Activated CD8-positive, alpha-beta memory T cell treated with anti-CD3 and anti-CD28 coated beads for 24 hours (primary cell): ENCODE measurements at places on chromosomes 4 and X.

DNA sequence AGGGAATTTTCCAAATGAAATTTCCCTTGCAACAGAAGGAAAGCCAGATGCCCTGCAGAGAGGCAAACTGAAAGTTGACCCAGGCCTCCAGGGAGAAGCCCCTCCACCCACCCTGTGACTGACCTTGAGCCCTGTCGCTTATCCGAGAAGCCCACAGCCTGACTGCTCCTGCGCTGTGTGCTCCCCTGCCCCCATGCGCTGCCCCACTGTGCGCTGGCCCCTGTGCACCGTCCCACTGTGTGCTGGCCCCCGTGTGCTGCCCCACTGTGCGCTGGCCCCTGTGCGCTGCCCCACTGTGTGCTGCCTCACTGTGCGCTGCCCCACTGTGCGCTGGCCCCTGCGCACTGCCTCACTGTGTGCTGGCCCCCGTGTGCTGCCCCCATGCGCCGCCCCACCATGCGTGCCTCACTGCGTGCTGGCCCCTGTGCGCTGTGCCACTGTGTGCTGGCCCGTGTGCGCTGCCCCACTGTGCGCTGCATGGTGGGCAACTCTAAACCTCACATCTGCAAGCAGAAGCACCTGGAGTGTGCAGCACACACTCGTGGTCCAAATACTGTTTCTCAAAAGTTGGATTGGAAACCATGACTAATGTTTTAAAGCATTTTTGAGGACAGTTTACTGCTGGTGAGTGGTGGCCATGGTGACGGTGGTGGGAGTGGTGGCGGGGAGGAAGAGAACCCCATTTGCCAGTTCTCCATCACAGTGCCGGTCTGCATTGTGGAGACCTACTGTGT is 8.3 kb upstream of the GRPEL1 start:
- DNase-seq, result no peak

GRCh38 chr4:64014647-64015046 is 394.6 kb downstream of the TECRL start:
- DNase-seq, result no peak

DNA sequence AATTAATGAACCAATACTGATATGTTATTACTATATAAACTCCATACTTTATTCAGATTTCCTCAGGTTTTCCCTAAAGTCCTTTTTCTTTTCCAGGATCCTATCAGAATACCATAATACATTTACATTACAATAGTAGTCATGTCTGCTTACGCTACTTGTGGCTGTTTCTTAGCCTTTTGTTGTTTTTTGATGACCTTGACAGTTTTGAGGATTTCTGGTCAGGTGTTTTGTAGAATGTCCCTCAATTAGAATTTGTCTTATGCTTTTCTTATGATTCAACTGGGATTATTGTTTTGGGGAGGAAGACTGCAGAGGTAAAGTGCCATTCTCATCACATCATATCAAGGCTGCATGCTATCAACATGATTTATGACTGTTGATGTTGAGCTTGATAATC is 9.1 kb downstream of the SOX3 start:
- no peak for DNase-seq

DNA sequence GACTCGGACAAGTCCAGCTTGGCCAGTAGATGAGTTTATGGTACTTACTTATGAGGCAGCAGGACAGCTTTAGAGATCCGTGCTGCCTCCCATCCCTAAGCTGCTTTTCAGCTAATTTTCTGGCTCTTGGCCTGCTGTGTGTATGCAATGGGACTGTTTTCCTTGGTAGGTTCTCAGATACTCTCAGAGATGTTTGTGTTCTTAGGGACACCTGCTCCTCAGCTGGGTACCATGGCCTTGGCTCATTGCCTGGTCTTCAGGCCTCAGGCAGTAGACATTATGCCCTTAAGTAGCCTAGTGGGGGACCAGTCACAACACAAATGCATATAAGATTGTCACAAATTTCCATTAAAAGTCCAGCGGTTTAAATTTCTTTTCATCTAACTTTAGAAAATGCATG is 688.0 kb downstream of the PCDH7 start:
- no peak for DNase-seq

DNA sequence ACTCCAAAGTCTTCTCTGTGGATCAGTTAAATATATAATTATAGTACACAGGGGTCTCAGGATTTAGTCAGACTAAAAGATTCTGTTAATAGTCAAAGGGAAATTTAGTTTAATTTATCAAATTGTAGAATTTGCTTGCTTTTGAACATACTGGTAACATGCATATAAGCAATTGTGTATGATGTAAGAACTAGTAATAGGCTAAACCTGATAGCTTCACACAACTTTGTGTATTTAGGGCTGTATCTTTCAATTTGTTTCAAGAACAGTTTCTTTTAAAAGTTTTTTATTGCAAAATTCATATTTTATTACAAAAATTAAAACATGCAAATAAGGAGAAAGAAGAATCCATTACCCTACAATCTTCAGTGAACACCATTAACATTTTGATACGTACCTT is 99.5 kb downstream of the CPE start:
- DNase-seq, result no peak

DNA sequence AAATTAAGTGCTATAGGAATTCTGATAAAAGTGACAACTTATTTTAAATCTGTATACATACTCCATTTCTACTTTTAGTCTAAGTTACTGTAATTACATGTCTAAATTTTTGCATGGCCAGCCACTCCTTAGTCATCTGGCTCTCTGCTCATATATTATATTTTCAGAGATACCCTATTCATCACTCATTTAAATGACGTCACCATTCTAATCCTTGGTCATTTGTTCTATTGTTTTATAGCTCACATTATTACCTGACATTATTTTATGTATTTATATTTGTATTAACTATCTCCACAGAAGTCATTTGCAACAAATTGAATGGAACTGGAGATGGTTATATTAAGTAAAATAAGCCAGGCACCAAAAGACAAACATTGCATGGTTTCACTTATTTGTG is 179.6 kb upstream of the CXorf51A start:
- no peak for DNase-seq

DNA sequence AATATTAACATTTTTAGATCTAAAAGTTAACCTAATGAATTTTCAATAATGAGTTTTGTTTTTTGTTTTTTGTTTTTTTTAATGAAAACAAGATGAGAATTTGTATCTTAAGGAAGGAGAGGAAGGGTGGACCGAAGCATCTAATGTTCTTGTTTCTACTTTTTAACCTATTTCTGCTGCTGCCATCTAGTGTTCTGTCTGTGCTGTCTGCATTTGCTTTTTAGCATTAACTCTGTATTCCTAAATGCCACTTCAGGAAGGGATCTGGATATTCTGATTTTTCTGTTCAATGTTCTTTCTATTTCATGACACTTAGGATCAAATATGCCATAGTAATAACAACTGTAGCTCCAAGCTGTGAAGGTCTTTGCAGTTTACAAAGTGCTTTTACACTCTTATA is 161.7 kb downstream of the BRWD3 start:
- DNase-seq, result no peak

GRCh38 chrX:18898492-18898891 is 85.4 kb downstream of the PHKA2 start:
- DNase-seq, result no peak

DNA sequence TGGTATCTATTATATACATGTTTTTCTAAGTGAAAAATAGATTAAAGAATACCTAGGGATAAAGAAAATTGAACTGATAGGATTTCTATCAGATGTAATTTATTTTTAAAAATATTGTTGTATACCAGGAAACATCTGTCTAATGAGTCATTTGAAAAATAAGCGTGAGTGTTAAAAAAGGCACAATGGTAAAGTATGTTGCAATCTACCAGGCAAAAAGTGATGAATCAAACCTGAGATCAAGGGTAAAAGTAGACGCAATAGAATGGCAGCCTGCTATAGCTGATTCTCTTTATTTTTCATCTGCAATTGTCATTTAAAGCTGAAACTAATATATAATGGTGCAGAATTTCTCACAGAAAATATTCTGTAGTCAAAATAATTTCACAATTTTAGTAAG is 1119.6 kb downstream of the PCDH18 start:
- no peak for DNase-seq

GRCh38 chrX:106862972-106863688 is 40.0 kb downstream of the RIPPLY1 start:
- DNase-seq, result peak; percentile 62

- no peak for DNase-seq
These were observed 14.2 kb downstream of the TAB3 start for GRCh38 chrX:30874851-30875250.

- DNase-seq, result no peak
These were observed 13.1 kb downstream of the DDIT4L start for GRCh38 chr4:100177126-100177525.

DNA sequence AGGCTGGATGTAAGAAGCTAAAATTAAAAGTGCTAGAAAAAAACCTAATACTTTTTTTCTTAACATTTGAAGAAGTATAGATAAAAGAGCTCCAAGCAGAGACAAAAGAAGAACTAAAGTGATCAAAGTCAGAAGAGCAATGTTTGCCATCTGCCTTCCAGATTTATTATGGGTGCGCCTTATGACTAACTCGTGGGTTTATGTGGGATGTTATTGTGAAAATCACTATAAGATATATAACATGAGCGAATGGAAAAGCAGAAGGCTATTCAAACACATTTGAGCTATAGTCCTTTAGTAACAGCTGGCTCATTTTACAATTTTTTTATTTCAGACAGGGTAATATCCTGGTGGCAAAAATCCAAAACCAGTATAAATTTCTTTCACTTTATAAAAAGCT is 1040.7 kb downstream of the RAPGEF2 start:
- DNase-seq, result no peak

- DNase-seq, result no peak
These were observed 82.0 kb downstream of the ATP8A1 start for GRCh38 chr4:42574870-42575430.

- DNase-seq, result no peak
These were observed 103.9 kb upstream of the MAOA start for GRCh38 chrX:43552156-43552555.

GRCh38 chr4:73485085-73485484 is 3.5 kb downstream of the AFM start:
- DNase-seq, result no peak

DNA sequence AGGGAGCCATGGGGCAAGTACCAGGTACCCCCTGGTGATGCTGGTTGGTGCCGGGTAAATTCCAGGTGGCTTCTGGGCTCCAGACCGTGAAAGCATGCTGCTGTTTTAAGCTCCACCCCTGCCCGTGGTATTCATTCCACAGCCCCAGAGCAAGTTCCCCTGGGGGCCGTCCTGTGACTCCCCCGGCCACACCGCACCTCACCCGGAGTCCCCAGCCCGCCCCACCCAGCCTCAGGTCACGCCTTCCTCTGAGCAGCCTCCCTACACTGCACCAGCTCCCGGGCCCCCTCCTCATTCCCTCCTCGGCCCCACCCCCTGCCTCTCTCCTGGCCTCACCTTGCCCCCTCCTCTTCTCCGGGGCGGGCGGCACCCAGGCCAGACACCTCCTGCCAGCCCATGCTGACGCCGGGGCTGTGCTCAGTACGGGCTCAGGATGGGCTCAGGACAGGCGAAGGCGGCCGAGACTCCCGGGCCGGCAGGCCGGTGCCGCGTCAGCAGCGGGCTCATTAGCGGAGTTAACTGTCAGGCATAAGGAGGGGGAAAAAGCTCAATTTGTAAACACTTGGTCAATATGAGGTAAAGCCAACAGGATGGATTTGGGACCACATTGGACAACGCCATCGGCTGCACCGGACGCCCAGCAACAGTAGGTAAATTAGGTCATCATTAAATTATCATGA is 127.4 kb downstream of the FAM53A start:
- no peak for DNase-seq

DNA sequence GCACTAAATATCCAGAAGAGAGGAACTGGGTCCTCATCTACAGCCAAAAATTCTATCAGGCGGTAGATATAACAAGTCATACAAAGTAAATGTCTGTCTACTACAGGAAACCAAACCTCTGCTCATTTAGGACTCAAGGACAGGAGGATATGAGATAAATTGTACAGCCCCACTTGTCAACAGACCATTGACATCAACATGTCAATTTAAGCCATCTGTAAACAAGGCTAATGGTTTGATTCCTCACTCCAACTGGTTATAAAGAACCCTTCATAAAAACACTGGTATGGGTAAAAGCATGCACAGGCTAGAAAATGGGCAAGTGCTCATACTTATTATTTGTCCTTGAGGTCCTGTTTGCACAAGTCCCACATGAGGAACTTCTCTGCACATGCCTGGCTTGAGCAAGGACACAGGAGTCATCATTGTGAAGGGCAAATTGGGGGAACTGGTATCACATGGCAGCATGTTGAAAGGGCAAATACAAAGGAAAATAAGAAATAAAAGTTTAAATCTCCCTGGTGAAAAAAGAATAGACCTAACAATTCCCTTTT is 13.2 kb downstream of the RTL8B start:
- no peak for DNase-seq
